Lung (tissue), 17 donors: ENCODE measurements at places on chromosomes 12 and 14. TPM values are rescaled to one million over a fixed set of nuclear protein-coding genes. Genes with fewer than 3 reads are reported as not detected.

DNA sequence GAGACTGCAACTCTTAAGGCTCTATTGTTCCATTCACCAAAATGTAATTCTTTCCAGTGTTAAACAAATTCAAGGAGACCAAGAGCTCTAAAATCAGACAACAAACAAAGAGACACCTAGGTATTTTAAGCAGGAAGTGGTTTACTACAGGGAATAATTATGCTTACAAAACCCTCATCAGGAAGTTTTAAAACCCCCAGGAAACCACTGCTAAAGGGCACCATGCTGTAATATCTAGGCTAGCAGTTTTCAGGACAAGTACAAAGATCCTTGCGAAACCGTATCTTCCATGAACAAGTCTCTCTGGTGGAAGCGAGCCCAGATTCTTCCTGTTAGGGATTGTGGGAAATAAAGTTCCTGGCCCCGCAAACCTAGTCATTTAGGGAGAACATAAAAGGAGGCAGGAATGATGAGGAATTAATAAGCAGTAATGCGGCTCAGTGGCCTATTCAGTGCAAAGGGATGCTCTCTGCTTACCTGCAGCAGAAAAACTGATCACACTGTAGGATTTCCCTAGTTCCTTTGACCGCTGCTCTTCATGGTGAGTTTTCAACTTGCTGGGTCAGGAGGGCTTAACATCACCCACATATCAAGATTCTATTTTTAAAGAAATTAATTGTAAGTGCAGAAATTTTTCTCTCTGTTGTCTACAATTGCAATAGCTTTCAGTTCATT, 42.8 kb downstream of the ACSM4 start:
- H3K27ac ChIP-seq = no peak overlapping the region
- no peaks in the 10 kb centered on the region for H3K27me3 ChIP-seq
- no peaks in the 10 kb centered on the region for H3K36me3 ChIP-seq

- no peaks in the 10 kb centered on the region for H3K36me3 ChIP-seq
- H3K4me3 ChIP-seq = no peak overlapping the region
- H3K4me1 ChIP-seq = no peaks in the 10 kb centered on the region
- DNase-seq = no peak
- no peaks in the 10 kb centered on the region for H3K27me3 ChIP-seq
These were observed 21.8 kb downstream of the CHST11 start for GRCh38 chr12:104478396-104479122.

- H3K4me3 ChIP-seq = no peak overlapping the region
- no peak overlapping the region for H3K27ac ChIP-seq
These were observed 67.1 kb downstream of the SERPINA3 start for GRCh38 chr14:94679106-94679810.

DNA sequence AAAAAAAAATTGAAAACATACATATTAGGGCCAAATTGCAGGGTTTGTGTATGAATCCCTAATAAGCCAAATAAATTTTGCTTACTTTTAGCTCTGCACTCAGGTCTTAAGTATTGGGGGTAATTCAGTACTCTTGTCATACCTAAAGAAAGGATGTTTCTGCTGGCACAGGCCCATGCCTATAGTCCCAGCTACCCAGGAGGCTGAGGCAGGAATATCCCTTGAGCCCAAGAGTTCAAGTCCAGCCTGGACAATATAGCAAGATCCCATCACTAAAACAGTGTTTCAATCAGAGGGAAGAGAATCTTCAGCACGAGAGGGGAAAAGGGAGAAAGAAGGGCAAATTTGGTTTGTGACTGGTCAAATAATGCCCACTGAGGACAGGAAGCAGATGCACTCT, 3.4 kb upstream of the GPR19 start:
- no peak for DNase-seq
- H3K27ac ChIP-seq = no peak overlapping the region
- H3K36me3 ChIP-seq = no peaks in the 10 kb centered on the region
- H3K4me1 ChIP-seq = no peaks in the 10 kb centered on the region

DNA sequence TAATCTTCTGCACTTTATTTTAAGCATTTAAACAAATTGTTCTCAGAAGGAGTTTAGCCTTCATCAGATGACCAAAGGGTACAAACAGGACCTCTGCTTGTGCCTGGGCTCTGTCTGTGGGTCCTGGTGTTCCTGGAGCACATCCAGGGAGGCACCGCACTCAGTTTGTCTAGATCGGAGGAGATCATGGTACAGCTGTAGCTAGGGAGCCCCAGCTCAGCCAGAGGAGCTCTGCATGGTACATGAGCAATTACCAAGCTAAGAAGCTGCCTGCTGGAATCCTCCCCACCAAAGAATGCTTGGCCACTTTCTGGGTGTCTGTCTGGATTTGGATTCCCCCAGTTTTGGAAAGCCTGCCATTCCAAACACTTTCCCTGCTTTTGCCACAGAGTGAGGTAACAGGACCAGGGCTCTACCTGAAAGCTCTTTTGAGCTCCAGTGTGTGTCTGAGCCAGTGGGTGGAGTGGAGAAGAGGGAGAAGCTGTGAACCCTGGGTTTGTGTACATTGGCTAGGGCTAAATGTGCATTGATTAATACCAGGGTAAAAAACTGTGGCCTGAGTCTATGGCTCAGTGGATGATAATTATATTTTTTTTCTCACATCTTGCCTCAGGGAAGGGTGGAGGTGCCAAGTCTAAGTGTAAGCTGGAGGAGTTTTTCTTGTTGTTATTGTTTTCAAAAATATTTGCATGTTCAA, 163.7 kb upstream of the IGF1 start:
- H3K4me1 ChIP-seq = no peaks in the 10 kb centered on the region
- H3K27ac ChIP-seq = no peak overlapping the region
- DNase-seq = no peak

DNA sequence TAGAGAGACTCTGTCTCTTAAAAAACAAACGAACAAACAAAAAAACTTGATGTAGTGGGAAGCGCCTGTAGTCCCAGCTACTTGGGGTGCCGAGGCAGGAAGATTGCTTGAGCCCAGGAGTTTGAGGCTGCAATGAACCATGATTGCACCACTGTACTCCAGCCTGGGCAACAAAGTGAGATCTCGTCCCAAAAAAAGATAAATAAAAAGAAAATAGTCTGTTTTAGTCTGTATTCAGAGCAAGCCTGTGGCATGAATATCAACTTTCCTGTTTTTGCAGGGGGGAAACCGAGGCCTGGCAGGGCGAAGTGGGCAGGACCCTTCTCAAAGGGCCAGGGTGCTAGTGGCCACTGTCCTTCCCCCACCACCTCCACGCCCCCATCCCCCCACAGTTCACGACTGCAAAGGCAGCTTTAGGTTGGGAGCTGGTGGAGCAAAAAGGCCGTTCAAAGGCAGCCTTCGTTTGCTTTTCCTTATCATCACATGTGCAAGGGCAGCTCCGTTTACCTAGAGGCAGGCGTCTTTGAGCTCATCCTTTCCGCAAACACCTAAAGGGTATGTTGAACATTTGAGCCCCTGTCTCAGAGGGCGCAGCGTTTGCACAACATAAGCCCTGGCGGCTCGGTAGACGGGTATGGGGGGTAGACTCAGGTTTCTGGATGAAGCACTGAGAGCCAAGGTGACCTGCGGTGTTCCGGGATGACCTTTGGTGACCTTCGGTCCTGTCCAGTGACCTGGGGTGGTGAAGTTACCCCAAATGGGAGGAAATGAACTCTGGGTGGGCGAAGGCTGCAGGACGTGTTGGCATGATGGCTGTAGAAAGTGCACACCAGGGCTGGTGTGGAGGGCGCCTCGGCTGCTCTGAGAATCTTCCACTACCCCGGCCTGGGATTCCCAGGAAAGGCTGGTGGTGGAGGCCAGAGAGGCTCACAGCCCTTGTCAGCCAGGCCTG, 8.7 kb upstream of the MEG3 start:
- H3K36me3 ChIP-seq = no peaks in the 10 kb centered on the region
- no peak overlapping the region for H3K27ac ChIP-seq
- no peak for DNase-seq
- H3K4me1 ChIP-seq = no peaks in the 10 kb centered on the region

- no peaks in the 10 kb centered on the region for H3K27me3 ChIP-seq
- DNase-seq = peak; percentile 41
- H3K4me1 ChIP-seq = peaks cover 3% of the 10 kb centered on the region
- no peak overlapping the region for H3K27ac ChIP-seq
- no peak overlapping the region for H3K4me3 ChIP-seq
- peaks cover under 1% of the 10 kb centered on the region for H3K36me3 ChIP-seq
These were observed 25.2 kb downstream of the NID2 start for GRCh38 chr14:52043690-52044089.

DNA sequence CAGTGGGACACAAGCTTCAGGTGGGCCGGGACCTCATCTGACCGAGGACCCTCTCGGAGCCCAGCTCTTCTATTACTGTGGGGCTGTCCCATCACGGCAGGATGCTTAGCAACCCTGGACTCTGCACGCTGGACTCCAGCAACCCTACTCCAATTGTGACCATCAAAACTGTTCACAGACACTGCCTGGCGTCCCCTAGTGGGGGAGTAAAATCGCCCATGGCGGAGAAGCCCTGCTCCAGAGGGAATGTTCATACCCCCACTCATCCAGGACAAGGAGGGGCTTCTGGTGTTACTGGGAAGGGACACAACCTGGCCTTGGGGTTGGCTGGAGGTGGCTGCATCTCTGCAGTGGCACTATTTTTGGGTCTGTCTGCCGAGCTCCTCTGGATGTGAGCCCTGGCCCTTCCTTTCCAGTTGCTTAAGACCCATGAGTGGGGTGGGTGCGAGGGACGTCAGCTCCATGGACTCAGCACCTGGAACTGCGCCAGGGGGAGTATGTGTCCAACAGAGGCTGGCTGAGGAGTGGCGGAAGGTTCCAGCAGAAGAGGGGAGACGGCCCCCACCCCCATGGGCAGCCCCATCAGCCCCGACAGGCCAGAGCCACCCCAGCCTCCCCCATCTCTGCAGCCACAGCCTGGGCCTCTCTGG, 103.8 kb downstream of the RFLNA start:
- no peaks in the 10 kb centered on the region for H3K36me3 ChIP-seq
- peak; percentile 91 for DNase-seq
- H3K27ac ChIP-seq = no peak overlapping the region
- H3K27me3 ChIP-seq = no peaks in the 10 kb centered on the region
- no peaks in the 10 kb centered on the region for H3K4me1 ChIP-seq

DNA sequence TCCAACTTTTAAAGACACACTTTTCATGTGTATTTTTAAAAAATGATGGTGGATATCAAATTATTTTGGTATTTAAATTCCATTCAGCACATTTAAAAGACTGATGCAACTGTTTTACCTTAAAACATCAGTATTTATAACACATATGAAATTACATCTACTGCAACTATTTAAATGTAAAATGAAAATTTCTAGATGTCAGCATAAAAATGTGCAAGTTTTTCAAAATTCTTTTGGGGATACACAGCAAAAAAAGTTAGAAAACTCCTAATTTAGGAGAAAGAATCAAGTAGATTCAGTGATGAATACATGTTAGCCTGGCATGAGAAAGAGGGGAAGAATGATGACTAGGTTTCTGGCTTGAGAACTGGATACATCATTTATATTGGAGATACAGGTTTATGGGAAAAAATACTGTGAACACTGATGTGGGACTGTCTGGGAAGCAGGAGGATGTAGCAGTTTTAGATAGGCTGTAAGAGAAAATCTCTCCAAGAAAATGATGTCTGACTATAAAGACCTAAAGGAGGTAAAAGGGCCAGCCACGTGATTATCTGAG, 9.2 kb downstream of the SOS2 start:
- no peak overlapping the region for H3K27ac ChIP-seq
- DNase-seq = no peak
- no peaks in the 10 kb centered on the region for H3K36me3 ChIP-seq
- no peak overlapping the region for H3K4me3 ChIP-seq
- peaks cover 4% of the 10 kb centered on the region for H3K4me1 ChIP-seq
- no peaks in the 10 kb centered on the region for H3K27me3 ChIP-seq

DNA sequence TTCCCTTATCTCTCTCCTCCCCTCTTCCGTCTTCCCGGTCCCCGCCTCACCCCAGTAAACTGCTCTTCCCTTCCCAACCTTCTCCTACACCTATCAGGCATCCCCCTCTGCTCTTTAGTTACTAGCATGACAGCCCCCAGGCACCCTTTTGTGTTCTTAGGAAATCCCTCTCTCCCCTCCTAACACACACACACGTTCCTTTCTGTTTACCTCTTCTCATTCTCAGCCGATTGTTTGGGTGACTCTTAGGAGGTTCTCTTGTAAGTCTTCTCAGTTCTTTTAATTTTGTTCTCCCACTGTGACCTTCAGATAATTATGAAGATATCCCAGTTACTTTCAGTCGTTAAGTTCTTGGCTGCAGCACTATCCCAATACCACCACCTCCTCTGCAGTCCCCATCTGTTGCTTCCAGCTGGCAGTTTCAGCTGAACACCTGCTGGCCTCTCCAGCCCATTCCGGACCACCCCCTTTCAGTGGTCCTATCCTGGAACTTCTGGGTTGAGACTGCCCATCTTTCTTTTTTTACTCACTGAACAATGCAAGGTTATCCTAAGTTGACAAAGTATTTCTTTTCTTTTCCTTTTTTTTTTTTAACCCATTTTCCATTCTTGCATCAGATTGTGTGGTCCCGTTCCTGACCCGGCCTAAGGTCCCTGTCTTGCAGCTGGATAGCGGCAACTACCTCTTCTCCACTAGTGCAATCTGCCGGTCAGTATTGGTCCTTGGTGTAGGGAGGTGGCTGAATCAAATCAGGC, 711 bp downstream of the MARS1 start:
- peak overlapping the region; percentile 96 for H3K4me3 ChIP-seq
- H3K4me1 ChIP-seq = no peaks in the 10 kb centered on the region
- DNase-seq = no peak
- peak overlapping the region; percentile 88 for H3K27ac ChIP-seq
- peaks cover 22% of the 10 kb centered on the region for H3K36me3 ChIP-seq

- H3K27me3 ChIP-seq = no peaks in the 10 kb centered on the region
- no peak overlapping the region for H3K4me3 ChIP-seq
- H3K36me3 ChIP-seq = no peaks in the 10 kb centered on the region
- H3K27ac ChIP-seq = no peak overlapping the region
These were observed 64.8 kb upstream of the BDKRB2 start for GRCh38 chr14:96139879-96140278.

GRCh38 chr12:47560415-47560814, 145.4 kb downstream of the RPAP3 start:
- H3K4me1 ChIP-seq = no peaks in the 10 kb centered on the region
- no peaks in the 10 kb centered on the region for H3K27me3 ChIP-seq
- DNase-seq = no peak
- no peak overlapping the region for H3K4me3 ChIP-seq

DNA sequence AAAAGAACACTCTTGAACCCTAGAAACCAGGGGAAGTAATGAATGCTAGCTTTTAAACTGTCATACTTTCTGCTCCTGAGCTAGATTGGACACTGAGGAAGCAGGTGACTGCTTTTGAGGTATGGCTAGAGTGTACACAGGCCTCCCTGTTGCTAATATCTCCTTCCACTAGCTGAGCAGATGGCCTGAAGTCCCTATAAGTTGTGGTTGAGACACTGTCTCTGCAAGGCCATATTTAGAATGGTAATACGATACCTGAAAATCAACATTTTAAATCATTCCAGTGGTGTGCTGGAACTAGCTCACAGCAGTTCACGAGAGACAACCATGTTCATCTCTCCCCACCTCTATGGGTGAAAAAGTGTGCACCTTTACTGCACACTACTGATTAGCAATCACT, 46.4 kb upstream of the BMP4 start:
- H3K36me3 ChIP-seq = no peaks in the 10 kb centered on the region
- H3K4me1 ChIP-seq = no peaks in the 10 kb centered on the region
- H3K27me3 ChIP-seq = no peaks in the 10 kb centered on the region
- no peak overlapping the region for H3K4me3 ChIP-seq

GRCh38 chr14:57171363-57171762, 97.3 kb downstream of the EXOC5 start:
- no peaks in the 10 kb centered on the region for H3K27me3 ChIP-seq
- no peak overlapping the region for H3K27ac ChIP-seq
- H3K36me3 ChIP-seq = no peaks in the 10 kb centered on the region
- H3K4me3 ChIP-seq = no peak overlapping the region
- DNase-seq = no peak

SLC7A8 gene
- total RNA-seq = 74.0 TPM

CDKN3 gene
- 5.7 TPM for total RNA-seq

MSI1 gene
- total RNA-seq = 3.5 TPM

LRP1-AS gene
- not detected for total RNA-seq

GLIPR1L2 gene
- 0.98 TPM for total RNA-seq

IRAK3 gene
- total RNA-seq = 77.2 TPM

ZC2HC1C gene
- 5.6 TPM for total RNA-seq
